ENCODE measurements at places on chromosomes 3 and 15. TPM values are rescaled to one million over a fixed set of nuclear protein-coding genes. Genes with fewer than 3 reads are reported as not detected.

DNA sequence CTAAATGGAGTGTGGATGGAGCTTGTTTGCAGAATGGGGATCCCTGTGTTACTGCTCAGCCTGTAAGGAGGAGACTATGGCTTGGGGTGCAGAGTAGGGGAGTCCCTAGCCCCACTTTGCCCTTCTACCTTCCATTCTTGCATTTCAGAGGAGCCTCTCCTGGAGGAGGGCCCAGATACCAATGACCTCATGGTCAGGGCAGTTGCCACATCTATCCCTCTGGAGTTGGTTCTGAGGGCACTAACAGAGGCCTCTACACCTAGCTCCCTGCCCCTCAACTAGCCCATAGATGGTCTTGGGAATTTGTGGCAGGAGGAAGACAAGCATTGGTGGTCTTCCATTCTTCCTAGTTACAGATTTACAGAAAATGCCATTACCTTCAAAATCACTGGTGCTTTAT, 6.1 kb downstream of the SKOR1 start:
- no peaks in the 10 kb centered on the region for H3K36me3 ChIP-seq
- H3K27me3 ChIP-seq = peaks cover 85% of the 10 kb centered on the region
- no peak for DNase-seq

DNA sequence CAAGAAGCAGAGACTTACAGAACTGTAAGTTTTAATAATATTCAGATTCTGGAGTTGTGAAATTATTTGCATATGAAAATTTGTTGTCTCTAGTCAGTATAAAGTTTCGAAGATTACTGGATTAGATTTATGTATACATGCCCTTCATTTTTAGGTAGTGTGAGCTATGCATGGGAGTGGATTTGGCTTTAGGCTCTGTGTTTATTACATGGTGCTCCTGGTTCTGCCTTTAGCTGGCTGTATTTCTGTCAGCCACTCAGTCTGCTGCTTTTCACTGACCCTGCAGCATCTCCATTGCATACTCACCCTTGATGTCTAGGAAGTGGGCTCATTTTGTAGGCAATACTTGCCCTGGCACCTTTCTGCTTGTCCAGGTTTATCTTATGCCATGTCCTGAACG, 147.5 kb upstream of the LRRFIP2 start:
- peaks cover 44% of the 10 kb centered on the region for H3K36me3 ChIP-seq
- no peaks in the 10 kb centered on the region for H3K27me3 ChIP-seq
- no peak overlapping the region for H3K27ac ChIP-seq
- no peaks in the 10 kb centered on the region for H3K4me1 ChIP-seq

DNA sequence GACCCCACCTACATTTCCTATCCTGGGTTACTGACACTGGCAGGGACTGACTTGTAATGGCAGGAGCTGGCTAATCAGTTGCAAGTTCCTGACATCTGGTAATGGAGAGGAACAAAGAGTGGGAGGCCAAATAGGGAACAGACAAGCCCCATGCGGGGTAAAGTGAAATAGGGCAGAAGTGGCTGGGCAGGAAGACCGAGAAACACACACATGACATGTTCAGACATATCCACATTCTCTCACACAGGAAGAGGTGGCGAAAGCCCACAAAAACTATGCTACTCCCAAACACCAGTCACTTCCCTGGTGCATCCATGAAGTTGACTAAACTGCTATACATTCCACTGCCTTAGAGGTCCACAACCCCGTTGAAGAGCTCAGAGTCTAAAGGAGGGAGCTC, 394.1 kb upstream of the TBL1XR1 start:
- no peaks in the 10 kb centered on the region for H3K27me3 ChIP-seq
- DNase-seq = no peak
- peaks cover 38% of the 10 kb centered on the region for H3K4me1 ChIP-seq

Gene ZNF619
- total RNA-seq = 3.4 TPM

Data from astrocyte (in vitro differentiated cells and primary cell).